ENCODE measurements at places on chromosomes 12 and 14.

- no peak for DNase-seq
Measured at GRCh38 chr14:44649061-44649460, 142.0 kb upstream of the FSCB start.

DNA sequence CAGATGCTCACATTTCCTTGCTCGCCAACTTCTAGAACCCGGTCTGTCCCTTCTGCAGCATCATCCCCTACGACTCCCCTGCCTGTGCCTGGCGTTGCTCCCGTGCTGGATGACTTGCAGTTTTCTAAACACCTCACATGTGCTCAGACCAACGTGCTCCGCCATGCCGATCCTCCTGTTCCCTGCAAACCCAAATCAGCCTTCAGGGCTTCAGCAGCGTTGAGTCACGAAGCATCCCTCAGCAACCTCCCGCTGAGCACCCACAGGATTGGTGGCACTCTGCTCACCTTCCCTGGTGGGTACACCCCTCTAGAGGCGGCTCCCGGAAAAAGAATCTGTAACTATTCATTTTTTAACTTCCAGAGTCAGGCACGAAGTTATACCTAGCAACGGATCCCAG is 2.8 kb upstream of the PIWIL1 start:
- DNase-seq: no peak

GRCh38 chr12:17381211-17381610 is 708.8 kb downstream of the RERGL start:
- no peak for DNase-seq

DNA sequence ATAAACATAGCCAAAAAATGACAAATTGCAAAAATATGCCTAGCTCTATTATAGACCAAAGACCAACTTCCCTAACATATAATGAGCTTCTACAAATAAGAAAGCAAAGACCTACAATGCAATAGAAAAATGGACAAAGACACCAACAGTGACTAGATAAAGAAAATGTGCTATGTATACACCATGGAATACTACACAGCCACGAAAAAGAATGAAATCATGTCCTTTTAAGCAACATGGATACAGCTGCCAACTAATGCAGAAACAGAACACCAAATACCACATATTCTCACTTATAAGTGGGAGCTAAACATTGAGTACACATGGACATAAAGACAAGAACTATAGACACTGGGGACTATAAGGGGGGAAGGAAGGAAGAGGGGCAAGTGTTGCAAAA is 10.9 kb upstream of the PCNX1 start:
- DNase-seq: no peak

DNA sequence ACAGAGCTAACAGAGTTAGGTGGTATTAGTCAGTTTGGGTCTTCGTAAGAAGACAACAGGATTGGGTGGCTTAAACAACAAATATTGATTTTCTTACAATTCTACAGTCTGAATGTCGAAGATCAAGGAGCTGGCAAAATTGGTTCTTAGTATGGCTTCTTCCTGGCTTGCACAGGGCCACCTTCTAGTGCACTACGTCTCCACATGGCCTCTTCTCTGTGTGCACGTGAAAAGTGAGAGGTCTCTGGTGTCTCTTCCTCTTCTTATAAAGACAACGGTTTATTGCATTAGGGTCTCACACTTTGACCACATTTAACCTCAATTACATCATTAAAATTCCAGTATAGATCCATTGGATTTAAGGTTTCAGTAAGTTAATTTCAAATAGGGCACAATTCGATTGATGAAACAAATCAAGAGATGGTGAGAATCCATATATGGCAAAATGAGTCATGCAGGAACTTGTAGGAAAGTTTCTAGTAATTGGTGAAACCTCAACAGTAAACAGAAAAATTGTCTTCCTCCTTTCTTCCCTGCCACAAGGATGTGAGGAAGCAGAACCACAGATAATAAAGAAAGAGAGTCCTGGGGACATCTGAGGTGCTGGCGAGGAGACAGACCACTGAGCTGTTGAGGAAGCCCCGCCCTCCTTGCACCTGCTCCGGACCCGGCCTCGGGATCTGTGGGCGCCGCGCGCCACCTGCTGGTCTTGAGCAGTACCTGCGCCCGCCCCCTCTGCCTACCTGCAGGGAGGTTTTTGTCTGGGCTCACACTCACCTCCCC is 846.7 kb downstream of the TMEM121 start:
- DNase-seq: peak; percentile 66

DNA sequence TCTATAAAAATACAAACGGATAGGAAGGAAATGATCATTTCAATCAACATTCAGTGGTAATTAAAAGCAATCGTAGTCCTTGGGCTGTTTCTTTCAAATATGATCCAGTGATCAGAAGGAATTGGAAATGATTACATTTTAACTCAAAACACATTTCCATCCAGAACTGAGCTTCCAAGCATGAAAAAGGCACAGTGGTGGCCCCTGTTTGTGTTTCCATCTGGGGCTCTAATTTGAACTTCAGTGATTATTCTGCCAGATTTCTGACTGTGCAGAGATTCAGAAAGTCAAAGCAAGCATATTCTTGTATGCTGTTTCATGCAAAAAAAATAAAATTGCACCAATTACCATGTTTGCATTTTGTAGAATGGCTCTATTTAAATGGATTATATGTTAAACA is 157.0 kb upstream of the LMNTD1 start:
- DNase-seq: no peak

- DNase-seq: no peak
Measured at GRCh38 chr12:22101749-22102243, 55.8 kb downstream of the CMAS start.

DNA sequence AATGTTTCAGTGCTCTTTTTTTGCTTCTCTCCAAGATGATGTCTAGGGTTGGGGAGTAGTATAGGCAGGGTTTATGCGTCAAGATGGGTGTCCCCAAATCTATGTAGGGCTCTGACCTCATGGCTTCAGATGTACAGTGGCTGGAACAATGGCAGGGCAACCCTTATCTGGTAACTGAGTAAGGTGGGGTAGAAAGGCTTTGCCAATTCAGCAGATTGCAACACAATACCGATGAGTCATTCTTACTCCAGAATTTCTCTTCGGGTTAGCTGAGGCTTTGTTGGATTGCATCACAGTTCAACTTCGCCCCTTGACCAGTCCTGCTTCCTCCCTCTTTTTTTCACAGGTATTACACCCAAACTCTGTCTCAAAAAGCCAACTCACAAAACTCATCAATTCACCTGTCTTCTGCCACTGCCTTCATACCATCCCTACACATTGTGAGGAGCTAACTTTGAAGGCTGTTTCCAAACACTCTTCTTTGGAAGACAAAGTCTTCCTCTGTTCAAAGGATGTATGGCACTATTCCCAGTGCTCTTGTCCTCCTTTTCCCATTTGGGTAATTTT is 190.2 kb upstream of the CNOT2 start:
- DNase-seq: no peak

DNA sequence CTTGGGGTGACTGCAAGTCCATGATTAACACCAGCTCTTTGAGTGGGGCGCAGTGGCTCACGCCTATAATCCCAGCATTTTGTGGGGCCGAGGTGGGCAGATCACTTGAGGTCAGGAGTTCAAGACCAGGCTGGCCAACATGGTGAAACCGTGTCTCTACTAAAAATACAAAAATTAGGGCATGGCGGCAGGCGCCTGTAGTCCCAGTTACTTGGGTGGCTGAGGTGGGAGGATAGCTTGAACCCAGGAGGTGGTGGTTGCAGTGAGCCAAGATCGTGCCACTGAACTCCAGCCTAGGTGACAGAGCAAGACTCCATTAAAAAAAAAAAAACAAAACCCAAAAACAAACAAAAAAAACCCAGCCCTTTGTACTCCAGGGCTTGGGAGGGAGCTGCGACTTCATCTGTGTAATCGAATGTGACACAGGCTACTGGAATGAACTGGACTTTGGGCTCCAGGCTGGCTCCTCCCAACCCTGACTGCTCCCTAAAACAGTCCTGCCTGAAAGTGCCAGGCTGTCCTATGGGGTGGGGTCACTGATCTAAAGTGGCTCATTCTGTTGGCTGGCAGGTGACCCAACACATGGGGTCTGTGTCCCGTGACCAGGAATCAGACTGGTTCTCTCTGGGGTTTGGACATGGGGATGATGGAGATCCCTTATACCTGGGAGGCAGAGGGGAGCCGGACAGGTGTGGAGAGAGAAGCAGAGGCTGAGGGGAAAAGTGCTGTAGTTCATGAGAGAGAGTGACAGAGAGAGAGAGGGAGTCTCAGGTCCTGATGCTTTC is 9.3 kb upstream of the C12orf43 start:
- DNase-seq: no peak

- DNase-seq: no peak
Measured at GRCh38 chr12:110742096-110742717, 484 bp downstream of the PPP1CC start.

Measured in activated effector memory CD4-positive, alpha-beta T cell treated with Interleukin-2 at 50 U/mL for 16 hours (primary cell).